ENCODE measurements at places on chromosomes 11 and 22.

DNA sequence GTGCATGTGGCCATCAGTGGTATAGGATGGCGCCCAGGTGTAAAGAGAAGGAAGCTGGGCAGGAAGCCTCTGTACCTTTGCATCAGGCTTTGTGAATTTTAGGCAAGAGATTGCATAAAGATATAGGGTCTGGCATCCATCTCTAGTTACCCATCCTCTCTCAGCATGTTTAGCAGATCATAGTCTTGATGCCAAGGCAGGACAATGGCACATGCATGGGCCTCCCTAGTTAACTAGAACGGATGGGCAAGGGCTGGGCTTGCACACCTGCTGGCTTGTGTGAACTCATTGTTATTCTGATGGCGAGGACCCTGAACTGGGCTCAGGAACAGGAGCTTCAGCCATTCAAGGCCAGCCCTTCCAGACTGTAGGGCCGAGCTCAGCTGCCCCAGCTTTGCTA is 229.2 kb upstream of the NCAM1 start:
- DNase-seq = no peak

DNA sequence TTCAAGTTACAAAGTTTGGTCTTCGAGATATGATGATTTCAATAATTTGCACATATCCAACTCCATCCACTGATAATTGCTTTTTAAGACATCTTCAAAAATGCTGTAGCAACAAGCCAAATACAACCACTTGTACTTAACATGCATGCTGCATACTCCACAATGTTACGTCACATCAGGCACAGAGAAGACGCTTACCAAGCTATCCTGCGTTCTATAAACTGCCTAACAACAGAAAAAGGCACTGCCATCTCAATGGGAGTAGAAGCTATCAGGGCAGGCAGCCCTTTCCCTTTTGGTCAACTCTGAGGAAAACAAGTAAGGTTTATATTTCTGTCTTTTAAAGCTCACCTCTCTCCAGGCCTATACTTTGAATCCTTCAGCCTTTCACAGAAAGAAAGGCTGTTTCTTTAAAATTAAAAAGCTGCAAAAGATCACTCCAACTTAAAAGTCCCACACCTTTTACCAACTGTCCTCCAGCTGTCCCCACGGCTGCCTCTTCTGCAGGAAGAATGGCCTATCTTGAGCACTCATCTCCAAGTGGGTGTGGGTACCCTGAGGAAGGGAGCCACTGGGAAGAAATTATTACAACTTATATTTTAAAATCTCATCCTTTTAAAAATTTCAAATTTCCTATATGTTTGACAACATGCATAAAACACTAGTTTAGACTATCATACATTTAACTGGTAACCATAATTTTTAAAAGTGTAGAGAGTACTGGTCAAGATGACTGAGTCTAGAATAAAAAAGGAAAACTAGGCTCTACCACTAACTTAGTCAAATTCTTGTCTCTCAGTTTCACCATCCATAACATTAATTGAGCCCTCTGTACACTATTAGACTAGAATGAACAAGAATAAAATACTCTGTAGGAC is 14.5 kb downstream of the PHF21A start:
- DNase-seq = no peak

DNA sequence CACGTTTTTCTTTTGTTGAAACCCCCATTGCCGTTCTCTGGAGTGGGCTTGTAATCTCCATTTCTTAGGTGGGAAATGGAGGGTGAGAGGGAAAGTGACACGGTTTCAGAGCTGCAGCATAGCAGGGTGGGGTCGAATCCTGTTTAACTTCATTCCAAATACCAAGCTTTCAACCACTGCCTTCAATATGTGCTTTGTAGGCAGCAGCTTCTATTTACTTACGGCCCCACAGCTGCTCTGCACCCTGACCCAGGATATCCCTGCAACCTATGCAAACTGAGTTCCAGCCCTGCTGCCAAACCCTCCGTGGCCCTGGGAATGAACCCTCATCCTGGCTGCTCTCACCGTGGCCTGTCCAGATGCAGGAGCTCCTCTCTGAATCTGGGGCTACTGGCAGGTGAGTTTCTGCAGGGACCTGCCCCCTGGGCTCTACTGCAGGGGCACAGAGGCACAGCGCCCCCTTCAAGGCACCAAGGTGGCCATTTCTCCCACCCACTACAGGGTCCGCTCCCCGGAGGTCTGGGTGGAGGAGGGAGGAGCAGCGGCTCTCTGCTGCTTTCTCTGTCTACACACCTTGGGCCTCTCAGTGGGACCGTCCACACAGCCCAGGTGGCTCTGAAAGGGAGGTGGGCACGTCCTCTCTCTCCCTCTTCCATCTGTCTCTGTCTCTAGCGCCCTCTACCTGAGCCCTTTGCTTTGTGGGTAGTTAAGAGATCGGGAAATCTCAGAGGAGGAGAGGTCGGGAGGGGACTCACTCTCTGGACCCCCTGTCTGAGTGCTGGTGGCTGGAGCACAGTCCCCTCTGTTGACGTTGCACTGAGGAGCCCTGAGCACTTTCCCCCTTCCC is 279.1 kb downstream of the BRD1 start:
- DNase-seq = no peak

DNA sequence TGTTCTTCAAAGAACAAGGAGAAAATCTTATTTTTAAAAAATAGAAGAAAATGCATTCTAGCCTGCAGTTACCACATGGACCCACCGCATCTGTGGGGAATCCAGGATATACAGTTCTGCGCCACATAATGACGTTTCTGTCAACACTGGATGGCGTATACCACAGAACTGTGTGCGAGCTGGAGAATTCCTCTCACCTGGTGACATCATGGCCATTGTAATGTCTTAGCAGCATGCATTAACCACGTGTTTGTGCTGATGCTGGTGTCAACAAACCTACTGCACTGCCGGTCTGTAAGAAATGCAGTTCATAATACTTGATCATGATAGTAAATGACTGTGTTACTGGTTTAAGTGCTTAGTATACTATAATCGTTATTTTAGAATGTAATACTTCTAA is 174.7 kb downstream of the TBC1D22A start:
- DNase-seq = no peak

- no peak for DNase-seq
Observed at GRCh38 chr11:32531528-32531927, 52.1 kb upstream of the EIF3M start.

Data from stimulated activated CD8-positive, alpha-beta memory T cell treated with anti-CD3 and anti-CD28 coated beads, Interleukin-2, amount 100 ng/mL, for 48 hours (primary cell).